HCT116 (cell line): ENCODE measurements at places on chromosomes 4 and X. TPM values are rescaled to one million over a fixed set of nuclear protein-coding genes. Genes with fewer than 3 reads are reported as not detected.

JAKMIP1 gene
- total RNA-seq, result not detected

PRR27 gene
- not detected for total RNA-seq

RS1 gene
- not detected for total RNA-seq

SPATA18 gene
- 0.47 TPM for total RNA-seq

PDLIM3 gene
- total RNA-seq, result 11.5 TPM

CLDN34 gene
- not detected for total RNA-seq

SPIN2B gene
- total RNA-seq, result 9.3 TPM

GAB3 gene
- 0.69 TPM for total RNA-seq

MTNR1A gene
- 0.84 TPM for total RNA-seq

BST1 gene
- 0.44 TPM for total RNA-seq

TBL1X gene
- total RNA-seq, result 37.8 TPM

IL15 gene
- total RNA-seq, result 1.2 TPM

EPGN gene
- total RNA-seq, result 1.5 TPM

- H3K27ac ChIP-seq, result no peak overlapping the region
- peaks cover 45% of the 10 kb centered on the region; the same call in 1 of the 2 replicates for H3K36me3 ChIP-seq
- DNase-seq, result no peak
- H3K4me3 ChIP-seq, result no peak overlapping the region
Observed at GRCh38 chr4:2691952-2692435, 64.1 kb downstream of the TNIP2 start.

DNA sequence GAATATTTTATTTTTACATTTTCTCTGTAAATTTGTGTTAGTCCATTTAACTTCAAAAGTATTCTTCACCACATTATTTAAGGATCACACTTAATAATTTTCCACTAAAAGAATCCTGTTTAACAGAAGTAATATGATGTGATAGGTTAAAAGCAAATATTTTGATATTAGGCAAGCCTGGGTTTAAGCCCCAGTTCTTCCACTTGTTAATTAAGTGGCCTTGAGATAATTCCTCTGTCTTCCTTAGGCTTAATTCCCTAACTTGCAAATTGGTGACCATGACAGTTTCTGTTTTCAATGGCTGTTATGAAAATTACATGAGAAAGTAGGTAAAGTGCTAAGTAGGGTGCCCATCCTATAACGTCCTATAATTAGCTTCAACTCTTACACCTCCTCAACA, 129.9 kb upstream of the ATOH1 start:
- H3K4me3 ChIP-seq, result no peak overlapping the region
- no peak overlapping the region for H3K27ac ChIP-seq
- DNase-seq, result no peak
- H3K27me3 ChIP-seq, result no peaks in the 10 kb centered on the region
- no peaks in the 10 kb centered on the region for H3K36me3 ChIP-seq
- H3K4me1 ChIP-seq, result no peaks in the 10 kb centered on the region

DNA sequence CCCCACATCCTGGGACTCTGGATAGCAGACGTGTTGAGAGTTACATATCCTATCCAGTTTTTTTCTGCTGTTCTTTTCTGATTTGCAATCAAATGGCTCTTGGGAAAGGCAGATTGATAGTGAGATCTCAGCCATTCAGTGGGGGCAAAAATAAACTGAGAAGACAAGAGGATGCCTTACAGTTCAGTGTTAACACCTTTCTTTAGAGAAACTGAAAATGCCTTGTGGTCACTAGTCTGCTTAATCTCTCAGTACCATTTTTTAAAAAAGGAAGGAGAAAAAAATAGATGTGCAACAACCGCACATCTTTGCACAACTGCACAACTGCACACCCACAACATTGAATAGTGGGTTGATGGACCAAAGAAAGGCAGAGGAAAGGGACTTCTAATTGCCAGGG, 109.3 kb downstream of the ARHGEF9 start:
- no peak overlapping the region for H3K27ac ChIP-seq
- DNase-seq, result no peak
- H3K36me3 ChIP-seq, result no peaks in the 10 kb centered on the region
- H3K27me3 ChIP-seq, result no peaks in the 10 kb centered on the region

- H3K27me3 ChIP-seq, result no peaks in the 10 kb centered on the region; the same call in none of the 2 replicates
- no peak for DNase-seq
- no peak overlapping the region for H3K27ac ChIP-seq
- no peak overlapping the region for H3K4me3 ChIP-seq
Observed at GRCh38 chr4:5700459-5700858, 7.9 kb downstream of the EVC2 start.

DNA sequence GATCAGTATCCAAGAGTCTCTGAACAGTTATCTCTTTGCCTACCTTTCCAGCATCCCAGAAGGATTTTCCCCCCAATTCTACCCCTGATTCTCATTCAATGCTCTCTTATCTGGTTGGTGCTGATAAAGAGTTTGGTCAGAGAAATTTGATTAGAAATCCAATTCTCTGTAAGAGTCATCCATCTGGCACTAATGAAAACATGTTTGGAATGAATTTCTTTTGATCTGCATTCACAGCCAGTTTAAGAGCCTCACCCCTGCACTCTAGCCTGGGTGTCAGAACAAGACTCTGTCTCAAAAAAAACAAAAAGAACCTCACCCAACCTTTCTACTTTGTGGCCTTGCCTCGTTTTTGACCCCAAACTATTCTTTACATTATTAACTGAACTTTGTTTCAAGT, 122.1 kb downstream of the MANBA start:
- H3K4me1 ChIP-seq, result no peaks in the 10 kb centered on the region
- H3K4me3 ChIP-seq, result no peak overlapping the region
- H3K27ac ChIP-seq, result no peak overlapping the region

GRCh38 chr4:107951551-107951950, 20.2 kb downstream of the CYP2U1 start:
- H3K4me3 ChIP-seq, result no peak overlapping the region
- H3K36me3 ChIP-seq, result no peaks in the 10 kb centered on the region
- H3K4me1 ChIP-seq, result no peaks in the 10 kb centered on the region
- no peak overlapping the region for H3K27ac ChIP-seq
- no peak for DNase-seq

DNA sequence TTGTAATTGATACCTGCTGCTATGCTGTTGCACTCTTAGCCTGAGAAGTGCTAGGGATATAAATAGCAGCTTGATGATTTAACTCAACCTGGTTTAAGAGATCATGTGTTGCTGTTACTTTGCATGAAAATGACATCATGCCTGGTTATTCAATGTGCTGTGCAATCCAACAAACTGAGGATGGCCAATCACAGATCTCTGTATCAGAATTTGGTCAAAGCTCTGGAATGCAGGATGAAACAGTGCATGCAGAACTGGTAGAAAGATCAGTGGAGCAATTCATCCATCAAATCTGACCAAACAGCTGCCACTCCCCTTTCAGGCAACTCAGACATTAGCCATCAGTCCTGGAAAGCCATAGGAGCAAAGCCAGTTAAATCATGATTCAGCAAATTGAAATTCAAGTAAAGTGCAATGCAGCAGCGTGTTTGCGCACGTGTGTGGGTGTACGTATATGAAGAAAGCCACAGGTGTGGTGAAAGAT, 160.3 kb upstream of the RASGEF1B start:
- H3K4me1 ChIP-seq, result no peaks in the 10 kb centered on the region
- H3K4me3 ChIP-seq, result no peak overlapping the region
- peaks cover 5% of the 10 kb centered on the region; the same call in 1 of the 2 replicates for H3K27me3 ChIP-seq
- H3K36me3 ChIP-seq, result no peaks in the 10 kb centered on the region

DNA sequence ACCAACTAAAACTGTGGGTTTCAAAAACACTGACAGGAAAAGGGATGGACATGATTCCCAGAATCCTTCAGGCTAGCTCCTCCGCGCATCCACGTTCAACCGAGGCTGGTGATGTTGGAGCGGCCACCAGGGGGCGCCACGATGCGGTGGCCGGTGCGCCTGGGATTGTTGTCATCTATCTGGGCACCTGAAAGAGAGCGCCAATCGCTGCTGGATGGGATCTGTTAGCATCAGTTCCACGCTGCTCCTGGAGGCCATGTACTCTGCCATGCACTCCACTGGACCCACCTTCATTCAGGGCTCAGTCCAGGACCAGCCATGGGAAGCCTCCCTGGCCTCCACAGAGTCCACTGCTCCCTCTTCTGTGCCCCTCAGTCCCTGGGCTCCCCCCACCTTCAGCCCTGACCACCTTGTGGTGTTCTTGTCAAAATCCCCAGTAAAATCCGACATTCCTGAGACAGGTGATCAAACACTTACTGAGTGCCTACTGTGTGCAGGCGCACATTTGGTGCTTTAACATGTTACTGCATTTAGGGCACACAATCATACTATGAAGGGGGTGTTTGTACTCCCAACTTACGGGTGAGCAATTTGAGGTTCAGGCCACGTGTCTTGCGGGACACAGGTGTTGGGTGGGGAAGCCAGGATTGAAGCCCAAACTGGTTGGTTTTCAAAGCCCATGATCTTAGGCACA, 71.1 kb downstream of the CRMP1 start:
- DNase-seq, result peak; percentile 23
- peaks cover 5% of the 10 kb centered on the region; the same call in 1 of the 2 replicates for H3K27me3 ChIP-seq
- H3K4me1 ChIP-seq, result peaks cover 7% of the 10 kb centered on the region; the same call in 1 of the 2 replicates
- no peak overlapping the region for H3K27ac ChIP-seq

DNA sequence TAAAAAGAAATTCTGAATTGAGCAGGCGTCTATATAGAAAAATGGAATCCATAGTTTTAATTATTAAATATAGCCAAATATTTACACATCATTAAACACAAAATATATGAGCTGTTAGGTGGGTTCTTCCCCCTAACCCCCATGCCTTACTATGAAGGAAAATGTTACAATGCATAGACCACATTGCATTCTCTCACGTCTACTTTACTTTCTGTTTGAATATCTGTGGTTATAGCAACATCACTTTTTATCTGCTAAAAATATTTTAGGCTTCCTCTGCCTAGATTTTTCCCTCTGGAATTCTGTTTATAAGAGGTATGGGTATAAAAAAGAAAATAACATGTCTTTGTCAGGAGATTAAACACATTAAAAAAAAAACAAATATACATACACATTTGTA, 73.1 kb downstream of the MAML3 start:
- H3K4me1 ChIP-seq, result peaks cover 19% of the 10 kb centered on the region; the same call in 1 of the 2 replicates
- H3K27ac ChIP-seq, result no peak overlapping the region
- no peak overlapping the region for H3K4me3 ChIP-seq
- no peak for DNase-seq
- no peaks in the 10 kb centered on the region for H3K27me3 ChIP-seq

DNA sequence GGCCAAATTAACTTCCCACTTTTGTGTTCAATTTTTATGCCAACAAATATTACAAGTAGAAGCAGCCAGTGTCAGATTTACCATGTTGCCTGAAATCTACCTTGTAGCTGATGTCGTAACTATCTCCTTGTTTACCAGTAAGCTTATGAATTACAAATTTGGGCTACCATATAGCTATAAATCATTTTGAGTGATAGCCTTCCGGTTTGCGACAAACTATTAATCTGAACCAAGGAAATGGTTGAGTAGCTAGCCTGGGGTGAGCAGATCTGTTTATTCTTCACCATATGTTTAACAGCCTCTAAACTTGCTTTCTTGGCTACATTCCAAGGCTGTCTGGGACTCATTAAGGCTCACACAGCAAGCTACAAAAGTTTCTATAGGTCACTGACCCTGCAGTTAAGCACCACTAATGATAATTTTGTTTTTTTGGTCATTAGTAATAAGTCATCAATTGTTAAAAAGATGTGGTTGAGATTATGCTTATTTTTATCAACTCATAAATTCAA, 218.7 kb upstream of the SPOCK3 start:
- H3K36me3 ChIP-seq, result no peaks in the 10 kb centered on the region
- H3K4me3 ChIP-seq, result no peak overlapping the region
- H3K27ac ChIP-seq, result no peak overlapping the region
- H3K27me3 ChIP-seq, result no peaks in the 10 kb centered on the region
- DNase-seq, result no peak

DNA sequence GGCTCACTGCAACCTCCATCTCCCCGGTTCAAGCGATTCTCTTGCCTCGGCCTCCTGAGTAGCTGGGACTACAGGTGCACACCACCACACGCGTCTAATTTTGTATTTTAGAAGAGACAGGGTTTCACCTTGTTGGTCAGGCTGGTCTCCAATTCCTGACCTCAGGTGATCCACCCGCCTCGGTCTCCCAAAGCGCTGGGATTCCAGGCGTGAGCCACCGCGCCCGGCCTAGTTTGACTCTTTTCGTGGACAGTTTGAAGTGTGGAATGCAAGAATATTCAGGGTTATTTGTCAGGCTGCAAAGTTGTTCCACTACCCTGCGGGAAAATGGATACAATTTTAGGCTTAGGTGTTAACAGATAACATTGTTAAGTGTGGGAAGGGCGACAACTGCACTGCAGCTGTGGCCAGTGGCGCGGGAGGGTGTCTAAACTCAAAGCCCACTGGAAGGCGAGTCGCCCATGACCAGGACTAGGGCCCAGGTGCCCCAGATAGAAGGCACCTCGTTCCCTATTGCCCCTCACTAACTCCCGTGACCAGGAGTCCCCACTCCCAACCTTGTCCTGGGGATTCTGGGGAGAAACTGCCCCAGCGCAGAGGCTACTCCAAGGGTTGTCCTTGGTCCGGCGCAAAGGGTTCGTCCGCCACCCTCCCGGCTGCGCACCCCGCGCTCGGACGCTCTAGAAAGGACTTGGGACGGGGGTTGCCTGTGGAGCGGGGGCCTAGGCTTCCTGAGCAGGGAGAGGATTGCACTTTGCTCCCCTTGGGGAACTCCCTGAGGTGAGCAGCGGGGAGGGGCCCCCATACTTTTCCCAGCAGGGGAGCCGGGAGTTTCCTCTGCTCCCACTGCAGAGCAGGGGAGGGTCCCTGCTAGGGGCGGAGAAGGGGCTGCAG, 1.1 kb upstream of the CD99 start:
- H3K27ac ChIP-seq, result no peak overlapping the region
- no peaks in the 10 kb centered on the region for H3K27me3 ChIP-seq
- H3K36me3 ChIP-seq, result no peaks in the 10 kb centered on the region

DNA sequence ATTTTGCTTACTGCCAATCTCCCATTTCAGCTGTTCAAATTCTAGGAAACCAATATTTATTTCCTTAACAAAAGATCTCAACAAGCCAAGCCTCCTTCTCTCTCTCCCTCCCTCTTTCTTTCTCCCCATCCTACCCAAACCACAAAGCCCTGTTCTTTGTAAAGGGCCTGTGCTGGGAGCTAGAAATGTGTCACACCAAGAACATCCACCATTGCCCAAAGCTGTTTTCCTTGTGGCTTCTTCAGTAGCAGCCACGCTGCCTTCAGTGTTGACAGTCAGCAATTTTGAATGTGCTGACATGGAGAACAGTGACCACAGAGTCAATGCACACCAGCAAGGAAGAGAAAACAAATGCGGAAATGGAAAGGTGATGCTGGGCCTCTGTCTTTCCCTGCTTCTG, 203.0 kb downstream of the MAML3 start:
- H3K4me3 ChIP-seq, result no peak overlapping the region
- H3K27ac ChIP-seq, result no peak overlapping the region
- no peaks in the 10 kb centered on the region; the same call in 1 of the 2 replicates for H3K27me3 ChIP-seq

GRCh38 chr4:124092541-124092984, 620.0 kb downstream of the ANKRD50 start:
- H3K4me3 ChIP-seq, result no peak overlapping the region
- H3K27ac ChIP-seq, result no peak overlapping the region
- H3K27me3 ChIP-seq, result no peaks in the 10 kb centered on the region
- no peak for DNase-seq
- H3K36me3 ChIP-seq, result no peaks in the 10 kb centered on the region

DNA sequence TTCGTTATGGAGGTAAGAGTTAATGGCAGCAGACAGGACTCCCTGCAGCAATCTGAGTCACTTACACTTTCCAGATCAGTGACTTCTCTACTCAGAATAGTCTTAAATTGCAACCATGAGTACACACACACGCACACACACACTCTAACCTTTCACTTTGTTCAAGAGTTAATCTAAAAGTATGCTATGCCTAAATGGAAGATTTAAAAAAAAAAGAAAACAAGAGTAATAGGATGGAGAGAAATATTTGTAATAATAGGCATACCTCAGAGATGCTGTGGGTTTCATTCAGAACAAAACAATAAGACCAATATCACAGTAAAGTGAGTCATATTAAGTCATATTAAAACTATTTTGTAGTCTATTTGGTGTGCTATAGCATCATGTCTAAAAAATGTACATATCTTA, 969.1 kb upstream of the PCDH10 start:
- H3K36me3 ChIP-seq, result no peaks in the 10 kb centered on the region
- no peak for DNase-seq
- H3K27ac ChIP-seq, result no peak overlapping the region
- no peaks in the 10 kb centered on the region for H3K27me3 ChIP-seq
- no peaks in the 10 kb centered on the region for H3K4me1 ChIP-seq
